HuH-7.5 (cell line): ENCODE measurements at places on chromosomes 12 and 14.

DNA sequence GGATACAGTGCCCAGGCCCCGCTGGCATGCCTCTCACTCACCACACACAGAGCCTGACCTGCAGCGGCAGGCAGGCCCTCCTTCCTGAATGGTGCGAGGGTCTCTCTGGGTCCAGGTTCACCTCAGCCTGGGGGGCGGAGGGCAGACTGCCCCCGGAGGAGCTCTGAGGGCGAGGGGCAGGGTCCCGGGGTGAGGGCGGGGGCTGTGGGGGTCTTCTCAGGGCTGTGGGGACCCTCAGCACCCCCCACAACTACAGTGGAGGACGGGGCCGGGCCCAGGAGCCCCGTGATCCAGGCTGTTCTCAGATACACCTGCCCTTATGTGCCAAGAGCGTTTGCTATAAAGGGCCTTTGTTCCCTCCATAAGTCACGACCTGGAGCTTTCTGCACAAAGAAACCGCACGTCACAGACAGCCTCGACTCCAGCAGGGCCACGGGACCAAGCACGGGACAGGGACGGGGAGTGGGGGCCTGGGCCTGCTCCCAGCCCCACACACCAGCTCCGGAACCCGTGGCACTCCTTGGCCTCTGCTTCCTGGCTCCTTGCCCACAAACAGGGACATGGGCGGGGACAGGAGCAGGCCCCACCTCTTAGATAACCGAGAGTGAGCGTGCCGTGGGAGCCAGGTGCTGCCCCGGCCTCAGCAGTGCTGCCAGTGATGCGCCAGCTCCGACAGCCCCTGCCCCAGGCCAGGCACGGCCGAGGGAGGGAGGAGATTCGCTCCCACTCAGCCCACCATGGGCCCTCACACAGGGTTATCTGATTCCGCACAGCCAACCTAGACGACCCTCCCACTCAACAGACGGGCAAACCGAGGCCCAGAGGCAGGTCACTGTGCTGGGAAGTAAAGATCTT is 101.9 kb downstream of the RFLNA start:
- DNase-seq = no peak

DNA sequence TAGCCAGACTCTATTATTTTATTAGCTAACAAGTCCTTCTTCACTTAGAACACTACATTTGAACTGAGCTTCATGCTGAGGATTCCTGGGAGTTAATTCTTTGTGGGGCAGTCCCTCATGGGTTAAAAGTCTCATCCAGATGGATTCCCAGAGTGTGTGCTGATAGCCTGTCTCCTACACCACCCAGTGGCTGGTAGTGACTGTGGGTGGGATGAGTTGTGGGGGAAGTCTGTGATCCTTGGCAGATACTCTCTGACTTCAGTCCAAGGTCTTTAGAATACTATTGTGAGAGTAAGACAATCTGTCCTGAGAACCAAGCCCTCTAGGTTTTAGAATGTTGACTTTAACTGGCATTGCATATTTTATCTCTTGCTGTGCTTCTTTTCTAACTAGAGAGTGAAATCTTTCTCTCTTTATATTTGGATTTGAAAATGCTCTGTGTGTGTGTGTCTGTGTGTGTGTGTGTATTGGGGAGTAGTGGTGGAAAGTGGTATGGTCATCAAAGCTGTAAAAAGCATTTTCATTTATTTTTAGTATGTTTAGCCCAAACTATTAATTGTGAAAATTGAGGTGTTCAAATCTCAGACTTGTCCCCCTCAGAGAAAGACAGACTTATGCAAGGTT is 37.3 kb downstream of the AKAP6 start:
- DNase-seq = no peak

- no peak for DNase-seq
These were observed 13.9 kb upstream of the PRICKLE1 start for GRCh38 chr12:42603246-42603990.

DNA sequence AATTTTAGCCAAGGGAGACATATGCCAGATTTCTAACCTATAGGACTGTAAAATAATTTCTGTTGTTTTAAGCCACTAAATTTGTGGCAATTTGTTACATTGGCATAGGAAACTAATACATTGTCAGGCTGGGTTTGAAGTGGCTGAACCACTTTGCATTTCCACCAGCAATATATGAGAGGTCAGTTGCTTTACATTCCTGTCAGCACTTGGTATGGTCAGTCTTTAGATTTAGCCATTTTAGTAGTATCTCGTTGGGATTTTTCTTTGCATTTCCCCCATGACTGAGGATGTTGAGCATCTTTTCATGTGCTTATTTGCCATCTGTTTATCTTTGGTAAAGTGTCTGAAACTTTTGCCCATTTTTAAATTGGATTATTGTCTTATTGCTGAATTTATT is 3.9 kb downstream of the PALS1 start:
- DNase-seq = no peak

DNA sequence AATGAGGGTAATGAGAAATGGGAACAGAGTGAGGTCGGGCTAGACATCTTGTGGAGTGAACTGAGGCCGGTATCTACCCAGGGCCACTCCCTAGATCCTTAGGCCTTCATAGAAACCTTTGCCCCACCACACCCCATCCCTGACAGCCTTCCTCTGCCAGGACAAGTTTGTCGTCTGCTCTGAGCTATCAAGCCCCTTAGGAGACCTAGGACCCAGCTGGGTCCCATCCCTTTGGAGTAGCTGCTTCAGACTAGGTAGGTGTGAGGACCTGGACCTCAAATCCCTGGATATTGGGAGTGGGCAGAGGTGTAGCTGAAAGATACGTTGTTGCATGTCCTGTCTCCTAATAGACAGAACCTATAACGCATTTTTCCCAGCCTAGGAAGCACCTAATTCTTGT is at the start of gene TMEM253:
Gene TMEM253 (plus strand): TSS at position 136 of the 400 bp plus-strand sequence. CDS start 278 bp downstream, outside the sequence.
- DNase-seq = no peak

DNA sequence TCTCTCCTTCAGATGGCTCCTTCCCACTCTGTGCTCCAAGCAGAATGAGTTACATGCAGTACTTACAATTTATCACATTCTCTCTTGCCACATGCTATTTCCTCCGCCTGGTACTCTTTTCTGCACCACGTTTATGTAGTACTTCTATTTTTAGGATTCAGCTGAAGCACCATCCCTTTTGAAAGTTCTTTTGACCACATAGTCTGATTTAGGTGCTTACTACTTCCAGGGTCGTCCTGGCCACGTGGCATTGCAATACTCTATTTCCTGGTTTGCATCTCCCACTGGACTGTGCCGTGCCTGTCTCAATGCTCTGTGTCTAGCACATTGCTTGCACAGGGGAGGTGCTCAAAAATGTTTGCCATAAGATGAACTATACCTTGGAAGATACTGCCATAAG is 16.3 kb upstream of the TBC1D30 start:
- no peak for DNase-seq

DNA sequence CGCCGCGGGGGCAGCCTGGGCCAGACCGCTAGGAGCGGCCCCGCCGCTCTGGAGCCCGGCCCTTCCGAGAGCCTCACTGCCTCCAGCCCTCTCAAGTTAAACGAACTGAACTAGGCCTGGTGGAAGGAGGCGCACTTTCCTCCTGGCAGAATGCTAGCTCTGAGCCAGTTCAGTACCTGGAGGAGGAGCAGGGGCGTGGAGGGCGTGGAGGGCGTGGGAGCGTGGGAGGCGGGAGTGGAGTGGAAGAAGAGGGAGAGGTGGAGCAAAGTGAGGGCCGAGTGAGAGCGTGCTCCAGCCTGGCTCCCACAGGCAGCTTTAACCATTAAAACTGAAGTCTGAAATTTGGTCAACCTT is 5.3 kb downstream of the LTB4R start:
- no peak for DNase-seq

GRCh38 chr12:109580684-109581333 is 7.2 kb downstream of the MVK start:
- no peak for DNase-seq

DNA sequence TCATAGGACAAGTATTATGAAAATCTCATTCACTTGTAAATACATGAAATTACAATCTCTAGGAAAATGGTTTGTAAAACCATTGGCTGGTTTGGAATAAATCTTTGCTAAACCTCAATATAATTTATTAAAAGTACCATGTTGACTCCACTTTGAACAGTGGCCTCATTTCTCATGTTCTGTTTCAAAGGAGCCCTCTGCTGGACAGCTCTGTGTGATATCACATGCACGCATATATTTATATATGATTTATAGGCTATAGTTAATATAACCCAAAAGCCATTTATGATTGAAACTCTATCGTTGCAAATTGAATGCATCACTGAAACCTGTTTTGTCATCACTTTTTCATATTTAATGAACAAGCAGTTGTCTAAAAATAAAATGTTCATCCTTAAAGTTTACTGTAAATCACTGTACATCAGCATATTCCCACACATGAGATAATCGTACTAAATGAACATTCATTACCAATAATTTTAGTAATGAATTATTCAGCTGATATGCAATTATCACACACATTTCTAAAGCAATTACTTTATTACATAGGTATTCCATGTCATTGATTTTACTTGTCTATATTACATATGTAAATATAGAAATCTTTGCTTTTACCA is 493.8 kb downstream of the NPAS3 start:
- no peak for DNase-seq

GRCh38 chr14:50064993-50065392 is 51.4 kb downstream of the VCPKMT start:
- no peak for DNase-seq

DNA sequence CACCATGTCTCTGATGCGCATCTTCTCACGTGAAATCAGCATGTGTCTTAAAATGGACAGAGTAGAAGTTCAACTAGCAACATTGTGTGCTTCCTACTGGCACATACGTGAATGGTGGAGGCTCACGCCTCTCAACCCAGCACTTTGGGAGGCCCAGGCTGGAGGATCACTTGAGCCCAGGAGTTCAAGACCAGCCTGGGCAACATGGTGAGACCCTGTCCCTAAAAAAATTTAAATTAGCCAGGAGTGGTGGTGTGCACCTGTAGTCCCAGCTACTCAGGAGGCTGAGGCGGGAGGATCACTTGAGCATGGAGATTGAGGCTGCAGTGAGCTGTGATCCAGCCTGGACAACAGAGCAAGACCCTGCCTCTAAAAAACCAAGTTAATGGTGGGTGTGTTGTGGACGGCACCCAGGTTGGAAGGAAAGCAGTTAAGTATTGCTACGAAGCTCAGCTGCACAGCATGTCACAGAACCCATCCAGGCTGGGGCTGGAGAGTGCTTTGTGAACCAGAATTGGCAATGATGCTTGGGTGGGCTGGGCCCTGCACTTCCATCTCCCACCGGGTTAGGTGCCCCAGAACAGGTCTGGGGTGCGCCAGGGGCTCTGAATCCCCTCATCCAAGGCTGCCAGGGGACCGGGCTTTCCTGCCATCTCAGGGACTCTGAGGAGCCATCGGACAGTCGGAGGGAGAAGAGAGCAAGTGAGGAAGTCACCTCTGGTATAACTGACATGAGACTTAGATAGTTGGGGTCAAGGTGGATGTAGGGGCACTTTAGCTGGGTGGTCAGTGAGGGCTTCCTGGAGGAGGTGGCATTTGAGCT is 33.0 kb upstream of the ULK1 start:
- DNase-seq = no peak

DNA sequence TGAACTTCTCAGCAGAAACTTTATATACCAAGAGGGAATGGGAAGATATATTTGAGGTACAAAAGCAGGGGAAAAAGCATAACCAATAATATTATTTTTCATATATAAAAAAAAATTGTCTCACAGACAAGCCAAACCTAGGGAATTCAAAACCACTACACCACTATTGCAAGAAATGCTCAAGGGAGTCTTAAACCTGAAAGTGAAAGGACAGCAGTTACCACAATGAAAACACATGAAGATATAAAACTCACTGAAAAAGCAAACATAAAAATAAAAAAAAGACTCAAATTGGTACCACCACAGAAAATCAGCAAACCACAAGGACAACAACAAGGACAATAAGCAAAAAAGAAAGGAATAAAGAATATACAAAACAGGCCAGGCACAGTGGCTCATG is 131.9 kb downstream of the CEP128 start:
- no peak for DNase-seq

- no peak for DNase-seq
These were observed 171.8 kb upstream of the CPNE8 start for GRCh38 chr12:39077226-39077625.

GRCh38 chr14:68910540-68910939 is 68.6 kb downstream of the ACTN1 start:
- no peak for DNase-seq

DNA sequence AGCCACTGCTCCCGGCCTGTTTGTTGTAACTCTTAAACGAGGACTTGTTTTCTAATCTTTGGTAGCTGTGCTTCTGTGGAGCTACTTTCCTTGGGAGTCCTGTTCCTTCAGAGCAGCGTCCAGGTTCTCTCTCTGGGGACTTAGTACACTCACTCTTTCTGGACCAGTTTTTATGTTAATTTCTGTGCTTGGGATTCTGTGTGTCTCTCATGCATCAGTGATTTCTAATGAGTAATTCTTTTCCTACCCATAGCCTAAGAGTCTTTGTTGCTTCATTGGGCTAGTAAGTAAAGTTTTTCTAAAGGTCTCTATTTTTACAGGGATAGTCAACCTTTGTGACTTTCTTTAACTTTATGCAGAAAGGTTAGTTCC is 289.3 kb downstream of the FBXL14 start:
- no peak for DNase-seq

DNA sequence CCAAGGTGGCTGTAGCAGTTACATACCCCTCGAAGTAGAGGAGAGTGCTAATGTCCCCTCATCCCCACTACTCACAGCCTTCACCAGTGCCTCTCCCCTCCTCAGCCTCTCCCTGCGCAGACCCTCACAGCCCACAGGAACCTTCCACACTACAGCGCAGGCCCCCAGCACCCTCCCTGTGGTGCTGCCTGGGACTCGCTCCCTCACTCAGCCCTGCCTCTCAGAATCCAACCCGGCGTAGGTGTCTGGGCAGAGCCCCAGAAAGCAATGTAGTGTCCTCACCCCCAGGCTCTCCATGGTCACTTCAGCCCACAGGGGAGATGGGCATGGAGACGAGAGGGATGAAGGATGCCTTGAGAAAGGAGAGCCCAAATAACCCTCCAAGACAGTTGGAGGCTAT is 10.9 kb upstream of the ZNF740 start:
- no peak for DNase-seq

DNA sequence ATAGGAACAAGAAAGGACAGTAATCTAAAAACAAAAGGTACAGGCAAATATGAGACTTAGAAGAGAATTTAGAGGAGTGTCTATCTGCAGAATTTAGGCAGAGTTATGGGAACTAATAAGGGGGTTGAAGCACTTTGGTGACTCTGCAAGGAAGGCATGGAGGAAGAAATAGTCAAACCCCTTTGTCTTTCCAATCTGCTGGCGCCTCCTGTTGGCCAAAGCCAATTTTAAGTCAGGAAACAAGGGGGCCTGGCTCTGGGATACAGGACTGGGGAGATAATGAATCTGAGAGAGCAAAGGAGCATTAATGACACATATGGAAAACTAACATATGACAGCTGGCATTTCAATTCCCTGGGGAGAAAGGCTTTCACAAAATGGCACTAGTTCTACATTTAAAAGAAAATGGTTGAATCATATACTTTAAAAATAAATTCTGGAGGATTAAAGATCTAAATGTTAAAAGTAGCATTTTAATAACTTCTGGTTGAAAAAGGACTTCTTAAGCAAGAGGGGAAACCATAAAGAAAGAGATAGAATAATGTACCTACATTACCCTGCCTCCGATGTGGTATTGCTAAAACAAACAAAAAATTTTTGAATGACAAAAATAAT is 48.5 kb upstream of the CSRP2 start:
- peak; percentile 27 for DNase-seq
